ENCODE measurements at places on chromosomes 4 and X. TPM values are rescaled to one million over a fixed set of nuclear protein-coding genes. Genes with fewer than 3 reads are reported as not detected.
A peak's percentile ranks its signal among the peaks of the same experiment; 100 is the strongest.

Gene MAGEC3
- total RNA-seq = not detected

Gene DMP1
- total RNA-seq = not detected

Gene PLS3
- total RNA-seq = 136 TPM

Gene ASMT
- not detected for total RNA-seq

DNA sequence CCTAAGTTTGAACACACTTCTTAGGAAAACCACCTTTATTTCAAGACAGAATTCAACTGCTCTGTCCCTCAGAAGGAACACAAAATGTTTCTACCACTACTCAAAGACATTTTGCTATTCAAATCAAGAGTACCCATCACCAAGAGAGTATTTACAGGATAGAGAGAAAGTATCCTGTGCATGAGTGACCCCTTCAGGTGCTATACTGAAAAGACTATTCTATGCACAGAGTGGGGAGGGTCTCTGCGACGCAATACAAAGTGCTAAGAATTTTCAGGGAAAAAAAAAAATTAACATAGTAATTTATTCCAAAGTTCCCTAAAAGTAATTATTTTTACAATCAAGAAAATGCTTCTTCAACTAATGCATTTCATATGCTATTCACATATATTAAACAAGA, 346.4 kb upstream of the FAM241A start:
- H3K4me3 ChIP-seq = no peak overlapping the region
- no peaks in the 10 kb centered on the region for H3K36me3 ChIP-seq
- DNase-seq = peak; percentile 3

DNA sequence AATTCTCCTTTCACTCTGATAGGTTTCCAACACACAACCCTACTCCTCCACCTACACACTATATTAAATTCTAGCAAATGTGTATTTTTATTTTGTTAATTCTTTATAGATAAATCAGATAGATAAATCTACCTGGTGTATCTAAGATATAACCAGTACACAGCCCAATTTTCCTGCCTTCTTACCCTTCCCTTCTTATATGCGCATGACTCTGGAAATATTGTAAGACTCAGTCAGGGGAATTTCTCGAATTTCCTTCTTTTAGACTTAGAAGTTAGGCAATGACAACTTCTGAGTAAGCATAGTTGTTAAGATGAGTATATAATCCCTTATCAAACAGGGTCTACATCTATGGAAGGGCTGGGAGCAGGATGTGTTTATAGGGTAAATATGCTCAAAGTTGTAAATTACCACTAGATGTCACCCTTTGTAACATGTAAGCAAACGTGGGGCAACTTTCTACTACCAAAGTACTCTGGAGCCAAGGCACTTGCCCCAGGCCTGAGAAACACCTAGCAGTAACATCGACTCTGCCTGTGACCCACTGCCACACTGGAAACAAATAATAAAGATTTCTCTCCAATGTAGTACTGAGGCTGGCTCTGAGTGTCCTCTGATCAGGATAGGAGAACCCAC, 444.7 kb downstream of the IQCM start:
- H3K27me3 ChIP-seq = no peaks in the 10 kb centered on the region
- H3K4me1 ChIP-seq = no peaks in the 10 kb centered on the region
- no peaks in the 10 kb centered on the region for H3K36me3 ChIP-seq
- peak; percentile 79 for DNase-seq

- no peaks in the 10 kb centered on the region for H3K27me3 ChIP-seq
- no peaks in the 10 kb centered on the region for H3K36me3 ChIP-seq
- no peaks in the 10 kb centered on the region for H3K4me1 ChIP-seq
- no peak overlapping the region for H3K27ac ChIP-seq
These were observed 7.3 kb upstream of the MAGEE1 start for GRCh38 chrX:76420237-76420636.

DNA sequence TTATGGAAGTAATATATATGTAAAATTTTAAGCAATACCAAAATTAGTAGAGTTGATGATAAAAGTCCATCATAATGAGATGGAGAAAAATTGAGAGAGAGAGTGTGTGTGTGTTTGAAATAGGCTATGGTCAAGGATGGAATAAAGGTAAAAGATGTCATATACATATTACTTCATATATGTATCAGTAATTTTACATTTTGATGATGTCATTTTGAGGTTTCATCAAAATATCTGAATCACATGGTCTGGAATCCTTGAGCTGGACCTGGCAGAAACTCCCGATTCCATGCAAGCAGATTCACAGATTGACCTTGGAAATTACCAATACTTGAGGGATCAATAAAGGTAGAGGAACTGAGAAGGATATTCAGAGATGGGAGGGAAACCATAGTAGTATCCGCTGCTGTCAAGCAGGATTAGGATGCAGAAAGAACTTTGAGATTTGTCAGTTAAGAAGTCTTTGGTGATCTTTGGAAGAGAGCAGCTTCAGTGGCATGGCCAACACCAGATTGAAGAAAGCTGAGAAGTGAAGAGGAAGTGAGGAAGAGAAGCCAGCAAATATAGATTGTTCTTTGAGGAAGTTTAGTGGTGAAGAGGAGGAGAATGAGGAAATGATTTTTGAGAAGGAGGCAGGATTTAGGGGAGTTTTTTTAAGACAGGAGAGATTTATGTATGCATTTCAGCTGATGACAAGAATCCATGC, 21.5 kb downstream of the DNAAF6 start:
- no peaks in the 10 kb centered on the region for H3K36me3 ChIP-seq
- H3K4me1 ChIP-seq = no peaks in the 10 kb centered on the region
- no peak overlapping the region for H3K27ac ChIP-seq

DNA sequence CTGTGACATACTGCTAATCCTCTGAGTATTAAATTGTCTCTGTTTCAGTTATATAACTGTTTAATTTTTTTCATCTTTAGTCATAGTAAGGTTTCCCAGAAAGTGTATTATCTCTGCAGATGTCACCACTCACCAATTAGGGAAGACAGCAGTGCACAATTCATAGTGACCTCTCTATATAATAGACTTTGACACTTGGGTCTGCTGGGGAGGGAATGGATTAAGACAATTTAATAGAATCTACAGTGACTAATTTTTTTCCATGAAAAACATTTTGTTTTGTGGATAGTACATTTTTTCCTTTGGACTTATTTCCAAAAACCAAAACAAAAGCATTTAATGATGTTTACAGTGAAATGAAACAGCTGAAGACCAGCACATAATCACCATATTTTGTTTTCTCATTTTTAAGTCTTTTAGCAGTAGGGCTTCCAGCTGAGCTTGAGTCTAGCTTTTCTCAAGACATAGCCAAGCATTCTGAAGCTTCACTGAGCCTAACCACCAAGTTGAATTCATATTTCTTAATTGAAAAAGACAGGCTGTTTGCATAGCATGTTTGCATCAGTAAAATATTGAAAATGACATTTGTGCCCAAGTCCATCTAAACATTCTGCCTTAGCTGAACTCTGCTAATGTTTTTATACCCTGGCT, 69.5 kb downstream of the PCDH19 start:
- no peaks in the 10 kb centered on the region for H3K27me3 ChIP-seq
- H3K36me3 ChIP-seq = no peaks in the 10 kb centered on the region
- H3K4me3 ChIP-seq = no peak overlapping the region
- DNase-seq = no peak

GRCh38 chr4:168993714-168994510, 16.1 kb downstream of the CBR4 start:
- H3K4me1 ChIP-seq = 0 out of 2 replicates have a peak, but pooled peaks cover 11% of the 10 kb centered on the region
- H3K36me3 ChIP-seq = peaks cover 8% of the 10 kb centered on the region
- no peak overlapping the region for H3K4me3 ChIP-seq
- H3K27me3 ChIP-seq = no peaks in the 10 kb centered on the region
- H3K27ac ChIP-seq = no peak overlapping the region

- DNase-seq = peak; percentile 13
- H3K36me3 ChIP-seq = no peaks in the 10 kb centered on the region
- H3K4me1 ChIP-seq = no peaks in the 10 kb centered on the region
- H3K4me3 ChIP-seq = no peak overlapping the region
These were observed 40.3 kb downstream of the OSTC start for GRCh38 chr4:108690738-108691137.

DNA sequence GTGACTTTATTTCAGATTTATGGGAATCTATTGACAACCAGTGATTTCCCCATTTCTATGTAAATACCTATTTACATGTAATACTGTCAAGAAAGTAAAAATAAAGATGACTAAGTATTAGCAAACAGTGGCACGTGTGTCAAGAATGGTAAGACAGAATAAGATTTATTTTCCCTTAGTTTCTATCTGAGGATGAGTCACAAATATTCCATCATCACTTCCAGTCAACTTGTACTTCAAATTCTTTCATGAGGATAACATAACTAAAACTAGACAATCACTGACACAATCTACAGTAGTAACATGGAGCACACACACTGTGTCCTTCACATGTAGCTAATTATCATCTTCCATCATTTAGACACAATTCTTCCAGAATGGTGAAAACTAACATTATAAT, 625.3 kb upstream of the PCDH7 start:
- H3K27me3 ChIP-seq = no peaks in the 10 kb centered on the region
- H3K4me3 ChIP-seq = no peak overlapping the region
- DNase-seq = no peak
- H3K4me1 ChIP-seq = no peaks in the 10 kb centered on the region

DNA sequence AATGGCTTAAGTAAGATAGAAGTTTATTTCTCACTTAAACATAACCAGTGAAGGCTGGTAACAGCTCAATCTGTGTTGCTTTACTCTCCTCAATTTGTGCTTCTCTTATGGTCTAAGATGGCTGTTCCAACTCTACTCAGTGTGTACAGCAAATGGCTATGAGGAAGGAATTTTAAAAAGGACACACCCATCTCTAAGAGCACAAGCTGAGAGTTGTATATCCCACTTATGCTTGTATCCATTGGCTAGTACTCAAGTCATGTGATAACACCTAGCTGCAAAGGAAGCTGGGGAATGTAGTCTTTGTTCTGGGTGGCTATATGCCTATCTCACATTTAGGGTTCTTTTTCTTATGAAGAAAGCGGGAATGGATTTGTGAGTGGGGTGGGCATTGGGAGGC, 63.3 kb downstream of the GPAT3 start:
- no peak overlapping the region for H3K27ac ChIP-seq
- no peak overlapping the region for H3K4me3 ChIP-seq
- no peaks in the 10 kb centered on the region for H3K4me1 ChIP-seq
- no peaks in the 10 kb centered on the region for H3K27me3 ChIP-seq
- no peaks in the 10 kb centered on the region for H3K36me3 ChIP-seq
- peak; percentile 14 for DNase-seq

DNA sequence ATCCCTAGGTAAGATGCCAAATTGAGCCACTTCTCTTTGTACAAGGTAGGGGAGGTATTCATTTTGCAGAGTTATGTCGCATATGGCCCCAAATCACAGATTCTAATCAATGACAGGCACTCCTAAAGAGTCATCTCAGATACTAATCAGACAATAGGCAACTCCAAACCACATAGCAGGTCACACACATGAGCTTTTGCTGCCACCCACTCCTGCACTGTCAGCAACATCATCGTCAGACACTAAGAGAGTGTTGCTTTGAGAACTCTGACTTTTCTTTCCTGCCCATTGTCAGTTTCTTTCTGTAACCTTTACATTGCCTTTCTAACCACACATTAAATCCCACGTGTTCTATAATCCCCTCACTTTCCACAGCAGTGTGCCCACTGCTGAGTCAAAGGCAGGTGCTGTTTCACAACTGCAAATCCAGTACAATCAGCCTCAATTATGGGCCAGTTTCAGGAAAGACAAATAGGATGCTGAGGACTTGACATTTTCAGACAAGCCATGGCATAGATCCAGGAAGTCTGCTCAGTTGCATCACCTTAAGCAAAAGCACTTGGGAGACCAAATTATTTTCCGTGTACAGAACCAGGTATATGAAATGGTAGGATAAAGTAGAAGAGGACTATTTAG, 23.5 kb downstream of the TMEM31 start:
- no peaks in the 10 kb centered on the region for H3K27me3 ChIP-seq
- H3K36me3 ChIP-seq = no peaks in the 10 kb centered on the region
- H3K4me3 ChIP-seq = no peak overlapping the region
- peak overlapping the region; percentile 39 for H3K27ac ChIP-seq
- H3K4me1 ChIP-seq = peaks cover 44% of the 10 kb centered on the region

DNA sequence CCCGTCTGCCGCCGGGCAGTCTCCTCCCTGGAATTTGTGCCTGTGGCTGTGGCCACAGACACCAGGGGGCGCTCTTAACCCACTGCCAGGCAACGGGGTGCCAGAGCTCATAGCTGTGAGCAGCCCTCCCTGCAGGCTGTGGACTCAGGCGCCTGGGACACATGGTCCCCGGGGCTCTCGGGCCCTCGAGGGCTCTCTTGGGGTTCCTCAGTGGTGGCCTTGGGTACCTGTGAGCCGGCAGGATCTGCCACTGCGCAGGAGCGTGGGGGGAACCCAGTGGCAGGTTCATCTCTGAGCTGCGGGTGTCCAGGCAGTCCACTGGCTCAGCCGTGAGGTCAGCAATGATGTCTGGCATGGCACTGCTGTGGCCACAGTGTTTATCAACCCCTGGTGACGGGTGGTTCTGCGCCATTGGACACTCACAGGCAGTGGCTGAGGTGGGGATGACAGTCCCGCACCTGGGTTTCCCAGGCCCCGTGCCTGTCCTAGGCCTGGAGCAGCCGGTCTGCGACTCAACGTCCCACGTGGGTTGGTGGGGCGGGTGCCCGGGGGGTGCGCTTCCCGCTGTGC, 37.2 kb downstream of the PCGF3 start:
- peak; percentile 78 for DNase-seq
- no peaks in the 10 kb centered on the region for H3K4me1 ChIP-seq
- peaks cover under 1% of the 10 kb centered on the region for H3K36me3 ChIP-seq
- H3K27ac ChIP-seq = no peak overlapping the region
- H3K27me3 ChIP-seq = no peaks in the 10 kb centered on the region

GRCh38 chr4:15702941-15703403, at the start of gene BST1:
Gene BST1, plus strand, starts transcription at chr4:15703065. Its CDS starts 80 bp downstream, at chr4:15703145.
- no peak within 1 kb of the TSS for H3K27ac ChIP-seq
- peak within 1 kb of the TSS; percentile 76 for H3K4me3 ChIP-seq
- H3K4me1 ChIP-seq = peaks cover 14% of the 10 kb centered on the region
- H3K27me3 ChIP-seq = no peaks in the 10 kb centered on the region
- DNase-seq = peak; percentile 74

GRCh38 chrX:10090319-10090718, 66.5 kb upstream of the CLCN4 start:
- no peak overlapping the region for H3K27ac ChIP-seq
- H3K4me1 ChIP-seq = no peaks in the 10 kb centered on the region
- H3K27me3 ChIP-seq = no peaks in the 10 kb centered on the region
- no peak for DNase-seq
- H3K4me3 ChIP-seq = no peak overlapping the region

DNA sequence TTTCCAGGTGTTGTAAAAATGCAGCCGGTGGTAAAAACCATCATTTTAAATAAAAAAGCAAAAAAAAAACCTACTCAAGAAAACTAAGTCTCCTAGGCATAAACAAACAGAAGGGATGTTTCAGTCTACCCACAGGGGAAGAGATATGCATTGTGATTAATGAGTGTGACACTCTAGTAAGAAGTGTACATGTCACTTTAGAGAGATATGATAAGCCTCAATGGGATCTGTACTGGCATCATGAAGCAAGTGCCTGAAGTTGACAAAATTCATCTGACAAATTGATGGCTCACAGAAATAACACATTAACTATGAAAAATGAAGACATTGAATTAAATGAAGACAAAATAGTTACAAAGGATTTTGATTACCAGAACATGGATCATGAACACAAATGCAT, 162.7 kb downstream of the NPFFR2 start:
- no peak for DNase-seq
- H3K27me3 ChIP-seq = no peaks in the 10 kb centered on the region
- no peaks in the 10 kb centered on the region for H3K36me3 ChIP-seq
- no peak overlapping the region for H3K4me3 ChIP-seq
- no peak overlapping the region for H3K27ac ChIP-seq

Data from GM23248 (cell line).